ENCODE measurements at places on chromosomes 6 and 20.

- no peak for DNase-seq
Observed at GRCh38 chr20:8232332-8232731, 100.3 kb downstream of the PLCB1 start.

DNA sequence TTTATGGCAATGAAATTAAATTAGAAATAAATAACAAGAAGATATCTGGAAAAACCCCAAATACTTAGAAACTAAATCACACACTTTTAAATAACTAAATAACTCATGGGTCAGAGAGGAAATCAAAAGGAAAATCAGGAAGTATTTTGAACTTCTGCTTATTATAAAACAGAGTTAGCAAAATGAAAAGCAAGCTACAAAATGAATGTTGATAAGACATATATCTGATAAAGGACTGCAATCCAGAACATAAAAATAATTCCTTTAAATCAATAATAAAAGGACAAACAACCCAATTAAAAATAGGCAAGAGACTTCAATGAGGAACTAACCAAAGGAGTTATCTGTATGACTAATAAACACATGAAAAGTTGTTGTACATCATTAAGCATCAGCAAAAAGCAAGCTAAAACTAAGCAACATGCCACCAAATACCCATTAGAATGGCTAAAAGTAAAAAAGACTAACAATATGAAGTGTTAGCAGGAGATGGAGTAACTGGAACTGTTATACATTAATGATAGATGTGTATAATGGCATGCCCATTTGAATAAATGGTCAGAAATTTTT, 38.9 kb upstream of the STMND1 start:
- no peak for DNase-seq

GRCh38 chr6:18076231-18076630, 46.2 kb downstream of the NHLRC1 start:
- DNase-seq, result no peak

GRCh38 chr6:90268178-90268577, 28.5 kb downstream of the BACH2 start:
- no peak for DNase-seq

DNA sequence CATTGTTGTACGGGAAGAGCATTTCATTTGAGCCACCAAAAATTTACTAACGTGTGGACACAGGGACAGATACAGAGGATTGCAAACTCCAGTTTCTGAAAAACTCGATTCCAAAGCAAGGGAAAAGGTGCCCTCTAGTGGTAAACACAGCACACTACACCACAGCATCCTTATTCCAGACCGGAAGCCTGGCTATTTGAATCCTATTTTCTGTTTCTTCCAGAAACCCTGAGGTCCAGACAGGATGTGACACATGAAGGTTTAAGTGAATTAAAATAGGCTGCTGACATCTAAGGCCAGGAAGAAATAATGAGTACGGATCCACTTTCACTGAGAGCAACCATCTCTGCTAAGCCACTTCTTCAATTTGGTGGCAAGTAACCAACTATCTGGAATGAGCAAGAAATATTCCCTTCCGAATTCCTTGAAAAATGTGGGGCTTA, 31.8 kb upstream of the GMPR start:
- DNase-seq, result peak; percentile 19

DNA sequence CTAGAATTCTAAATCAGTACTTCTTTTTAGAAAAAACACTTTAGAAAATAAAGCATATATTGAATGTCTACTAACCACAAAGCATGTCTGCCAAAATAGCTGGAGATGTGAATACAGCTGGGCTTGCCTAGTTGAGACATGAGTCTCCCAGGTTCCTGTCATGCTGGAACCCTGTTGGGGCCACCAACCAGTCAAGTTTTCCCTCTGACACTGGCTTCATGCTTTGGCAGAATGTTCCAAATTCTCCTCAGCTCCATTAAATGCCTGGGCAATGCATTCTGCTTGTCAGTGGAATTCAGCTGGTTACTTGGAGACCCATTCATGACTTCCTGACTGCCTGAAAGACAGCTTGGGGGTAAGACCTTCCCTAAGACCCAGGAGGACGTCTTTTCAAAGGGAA, 87.2 kb downstream of the PRND start:
- DNase-seq, result no peak

- DNase-seq, result no peak
Observed at GRCh38 chr6:5152460-5152859, 67.3 kb downstream of the PPP1R3G start.

DNA sequence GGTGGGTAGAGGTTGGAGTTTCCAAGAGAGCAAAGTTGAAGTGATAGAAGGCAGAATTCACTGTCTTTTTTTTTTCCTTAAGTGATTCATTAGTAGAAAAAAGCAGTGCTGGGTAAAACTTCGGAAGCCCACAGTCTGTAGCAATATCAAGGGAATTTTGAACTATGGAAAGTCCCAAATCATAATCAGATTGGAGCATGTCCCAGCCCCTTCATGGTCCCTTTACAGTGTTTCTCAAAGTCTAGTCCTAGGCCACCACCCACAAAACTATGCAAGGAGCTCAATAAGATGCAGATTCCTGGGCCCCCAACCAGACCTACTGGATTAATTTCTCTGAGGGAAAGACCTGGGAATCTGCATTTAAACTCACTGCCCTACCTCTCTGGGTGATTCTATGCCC, 22.6 kb downstream of the NEDD9 start:
- no peak for DNase-seq

DNA sequence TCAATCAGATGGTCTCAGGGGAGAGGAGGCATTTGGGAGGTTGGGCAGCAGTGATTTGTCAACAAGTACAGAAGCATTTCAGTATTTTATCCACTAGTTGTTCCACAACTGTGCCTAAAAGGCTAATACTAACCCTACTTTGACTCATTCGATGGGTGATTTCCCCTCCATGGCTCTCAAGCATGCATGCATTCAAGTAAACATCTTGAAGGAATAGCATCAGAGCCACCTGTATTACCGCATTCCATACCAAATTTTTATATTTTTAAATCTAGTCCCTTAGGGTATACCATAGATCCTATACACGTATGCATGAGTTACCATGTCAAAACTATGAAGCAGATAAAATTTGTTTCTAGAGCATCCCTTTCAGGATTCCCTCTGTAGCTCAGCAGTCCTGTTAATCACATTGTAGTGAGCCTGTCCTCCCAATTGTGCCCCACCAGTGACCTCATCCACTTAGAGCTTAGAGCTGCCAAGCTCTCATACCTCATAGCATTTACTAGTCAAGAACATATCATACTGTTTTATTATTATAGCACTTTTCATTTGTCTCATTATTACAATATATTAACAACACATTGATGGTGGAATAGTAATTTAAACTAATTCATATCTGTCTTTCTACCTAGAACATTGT, 213.8 kb downstream of the LAMA2 start:
- DNase-seq, result no peak

GRCh38 chr6:6003621-6004366, 2.9 kb downstream of the NRN1 start:
- DNase-seq, result no peak

- no peak for DNase-seq
Observed at GRCh38 chr20:872855-873520, 39.5 kb downstream of the FAM110A start.

DNA sequence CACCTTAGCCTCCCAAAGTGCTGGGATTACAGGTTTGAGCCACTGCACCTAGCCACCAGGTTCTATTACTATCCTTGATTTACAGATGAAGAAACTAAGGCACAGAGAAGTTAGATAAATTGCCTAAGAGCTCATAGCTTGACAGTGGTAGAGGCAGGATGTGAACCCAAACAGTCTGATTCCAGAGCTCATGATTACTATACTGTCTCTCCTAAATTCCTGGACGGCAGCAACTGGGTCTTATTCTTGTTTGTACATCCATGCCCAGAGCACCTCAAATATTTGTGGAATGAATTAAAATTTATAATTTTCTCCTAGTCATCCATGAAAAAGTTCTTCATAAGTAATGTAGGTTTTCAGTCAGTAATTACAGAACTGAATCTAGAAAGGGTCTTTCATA, 15.1 kb downstream of the PDSS2 start:
- DNase-seq, result no peak

GRCh38 chr20:50604451-50604850, 86.9 kb downstream of the RIPOR3 start:
- no peak for DNase-seq

DNA sequence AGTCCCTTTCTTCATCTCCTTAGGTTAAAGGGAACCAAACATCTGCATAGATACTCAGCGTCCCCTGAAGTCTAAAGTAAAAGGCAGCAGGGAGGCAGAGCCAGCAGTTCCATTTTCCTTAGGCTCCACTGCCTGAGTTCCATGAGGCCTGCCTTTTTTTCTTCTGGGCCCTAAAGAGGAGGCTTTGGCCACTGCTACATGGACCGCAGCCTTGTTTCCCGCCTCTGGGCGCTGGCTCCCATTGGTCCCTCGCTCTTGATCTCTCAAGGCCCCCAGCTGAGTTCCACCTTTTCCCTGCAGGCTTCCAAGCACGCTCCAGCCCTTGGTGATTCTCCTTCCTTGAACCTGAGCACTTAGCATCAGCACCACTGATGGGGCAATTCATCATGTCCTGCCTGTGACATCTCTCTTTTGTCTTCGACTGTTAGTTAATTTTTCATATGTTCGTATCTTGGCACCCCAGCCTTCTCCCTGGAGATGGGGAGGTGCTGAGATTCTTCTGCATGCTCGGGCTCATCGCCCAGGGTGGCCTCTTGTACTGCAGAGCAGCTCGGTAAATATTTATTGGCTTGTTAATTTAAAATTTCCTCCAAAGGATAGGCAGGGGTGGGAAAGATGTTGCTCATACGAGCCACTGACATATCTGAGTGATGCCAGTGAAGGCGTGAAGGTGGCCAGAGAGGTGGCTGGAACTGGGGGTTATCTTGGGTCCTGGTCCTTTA, 3.4 kb downstream of the MLN start:
- DNase-seq, result no peak

- no peak for DNase-seq
Observed at GRCh38 chr6:10595731-10596664, 74.8 kb downstream of the GCNT2 start.

DNA sequence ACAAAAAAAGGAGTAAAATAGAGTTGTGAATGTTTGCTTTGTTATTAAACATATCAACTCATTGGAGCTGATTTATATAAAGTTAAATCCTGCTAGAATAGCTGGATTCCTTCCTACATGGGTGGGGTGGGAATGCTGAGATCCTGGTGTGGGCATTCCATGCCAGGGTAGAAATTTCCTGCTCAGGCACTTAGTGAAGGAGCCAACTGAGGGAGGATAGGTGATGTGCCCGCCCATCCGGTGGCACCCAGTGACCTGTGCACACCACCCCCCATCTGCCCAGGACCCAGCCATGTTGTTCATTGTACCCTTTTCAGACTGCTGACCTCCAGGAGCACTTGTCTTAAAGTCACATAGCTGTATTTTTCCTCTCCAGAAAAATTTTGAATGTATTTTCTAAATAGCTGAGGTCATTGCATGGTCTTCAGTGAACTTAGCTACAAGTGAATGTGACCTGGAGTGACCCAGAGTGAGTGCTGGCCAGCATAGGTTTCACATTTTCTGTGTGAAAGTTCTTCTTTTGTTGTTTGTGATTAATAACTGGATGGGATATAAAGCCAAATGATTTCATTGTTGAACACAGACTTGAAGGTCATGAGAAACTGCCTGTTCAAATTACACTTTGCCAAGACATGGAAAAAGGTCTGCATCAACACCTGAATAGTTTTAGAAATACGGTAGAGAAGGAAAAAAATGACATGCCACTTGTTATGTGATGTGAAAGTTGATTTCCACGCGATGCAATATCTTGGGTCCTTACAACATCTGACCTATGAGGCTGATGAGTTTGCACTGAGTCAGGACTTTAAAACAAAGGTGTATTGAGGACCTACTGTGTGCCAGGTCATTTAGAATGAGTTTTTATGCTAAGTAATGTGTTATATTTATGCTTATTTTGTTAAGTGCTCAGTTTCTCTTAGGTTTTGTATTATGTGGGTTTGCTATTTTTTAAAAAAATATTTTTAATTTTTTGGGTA, 77.2 kb downstream of the UTRN start:
- no peak for DNase-seq

All from stimulated activated effector memory CD8-positive, alpha-beta T cell treated with anti-CD3 and anti-CD28 coated beads, Interleukin-12 subunit alpha, Interleukin-12 subunit beta, amount 100 ng/mL, for 72 hours (primary cell).